ENCODE measurements at places on chromosomes 1 and 21. TPM values are rescaled to one million over a fixed set of nuclear protein-coding genes. Genes with fewer than 3 reads are reported as not detected.

Gene SPRR2B
- total RNA-seq = not detected

Gene RXRG
- total RNA-seq = 1.0 TPM

Gene GBP3
- total RNA-seq = 6.4 TPM

Gene RUSC1
- 57.0 TPM for total RNA-seq

- no peak overlapping the region for H3K4me3 ChIP-seq
- DNase-seq = no peak
- no peaks in the 10 kb centered on the region for H3K36me3 ChIP-seq
Observed at GRCh38 chr1:107662971-107663370, 302.0 kb downstream of the VAV3 start.

DNA sequence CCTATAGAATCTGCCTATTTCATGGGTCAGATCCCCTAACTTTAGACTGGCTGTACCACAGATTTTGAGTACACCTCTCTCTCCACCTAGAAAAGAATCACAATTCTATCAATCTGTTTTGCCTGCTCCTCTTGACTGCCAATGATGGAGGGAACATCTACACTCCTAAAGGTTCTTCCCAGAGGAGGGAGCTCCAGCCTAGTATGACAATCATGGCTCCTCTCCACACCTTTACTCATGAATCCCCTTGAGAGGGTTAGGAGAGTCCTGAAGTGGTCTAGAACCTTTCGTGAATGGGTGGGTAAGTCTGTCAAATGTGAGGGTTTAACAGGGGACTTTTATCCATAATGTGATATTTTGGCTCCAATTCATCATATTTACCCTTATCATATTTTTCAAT, 48.0 kb downstream of the DNAI4 start:
- no peak overlapping the region for H3K4me3 ChIP-seq
- no peaks in the 10 kb centered on the region for H3K27me3 ChIP-seq
- DNase-seq = no peak
- peaks cover 9% of the 10 kb centered on the region for H3K36me3 ChIP-seq
- no peak overlapping the region for H3K27ac ChIP-seq
- H3K4me1 ChIP-seq = no peaks in the 10 kb centered on the region

DNA sequence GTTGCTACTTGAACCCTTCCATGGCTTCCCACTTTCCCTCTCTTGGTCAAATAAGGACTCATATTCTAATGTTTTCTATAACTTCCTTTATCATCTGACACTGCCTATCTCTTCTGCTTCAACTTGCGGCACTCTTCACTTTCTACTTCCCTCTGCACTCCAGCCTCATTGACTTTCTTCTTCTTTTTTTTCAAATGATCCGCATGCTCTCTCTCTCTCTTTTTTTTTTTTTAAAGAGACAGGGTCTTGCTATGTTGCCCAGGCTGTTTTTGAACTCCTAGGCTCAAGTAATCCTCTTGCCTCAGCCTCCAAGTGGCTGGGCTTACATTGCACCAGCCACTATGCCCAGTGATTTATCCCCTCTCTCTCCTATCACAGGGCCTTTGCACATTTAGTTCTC, 7.3 kb upstream of the IL10 start:
- peaks cover 5% of the 10 kb centered on the region for H3K27me3 ChIP-seq
- no peak overlapping the region for H3K27ac ChIP-seq
